ENCODE measurements at places on chromosomes 5 and 9. TPM values are rescaled to one million over a fixed set of nuclear protein-coding genes. Genes with fewer than 3 reads are reported as not detected.

The CYLC2 gene
- total RNA-seq, result not detected

The C9orf153 gene
- not detected for total RNA-seq

- DNase-seq, result no peak
Measured at GRCh38 chr5:133868946-133869518, 99.4 kb downstream of the C5orf15 start.

- DNase-seq, result no peak
Measured at GRCh38 chr5:173696216-173696615, 79.8 kb upstream of the BOD1 start.

DNA sequence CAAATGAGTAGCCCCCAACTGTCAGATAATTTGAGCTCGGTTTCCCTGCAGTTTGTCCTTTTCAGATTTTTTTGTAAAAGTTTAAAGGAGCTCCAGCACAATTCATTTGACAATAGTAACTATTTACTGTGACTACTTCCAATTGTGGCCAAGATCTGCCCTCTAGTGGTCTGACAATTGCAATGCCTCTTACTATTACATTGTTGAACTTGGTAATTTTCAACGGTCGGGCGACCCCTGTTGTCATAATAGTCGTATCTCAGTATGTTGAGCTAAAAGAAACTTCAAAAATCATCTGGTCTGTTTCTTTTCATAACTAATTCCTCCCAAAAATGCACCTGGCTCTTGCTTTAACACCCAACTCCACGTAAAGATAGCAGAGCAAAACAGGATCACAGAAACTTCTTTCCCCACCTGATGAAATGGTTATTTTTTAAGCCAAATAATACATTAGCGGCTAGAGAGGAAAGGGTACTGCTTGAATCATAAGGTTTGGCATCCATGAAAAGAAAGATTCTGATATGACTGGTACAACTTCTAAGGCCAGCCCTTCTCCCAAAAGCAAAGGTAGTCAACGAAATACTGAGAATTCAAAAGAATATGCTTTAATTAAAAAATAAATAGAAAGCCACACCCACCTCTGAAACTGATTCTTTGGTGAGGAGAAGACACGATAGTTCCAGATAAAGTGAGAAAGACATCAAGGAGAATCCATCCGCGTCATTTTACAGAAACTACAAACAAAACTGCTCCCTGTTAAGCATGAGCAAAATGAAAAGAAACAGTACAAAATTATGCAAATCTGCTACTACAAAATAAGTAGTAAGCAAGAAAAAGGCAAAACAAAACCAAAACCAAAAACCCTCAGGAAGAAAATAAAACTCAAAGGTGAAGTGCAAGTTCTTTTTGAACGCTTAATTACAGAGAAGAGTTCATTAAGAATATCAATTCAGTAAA is 76.9 kb upstream of the HTR4 start:
- no peak for DNase-seq

- no peak for DNase-seq
Measured at GRCh38 chr5:78041805-78042204, 252.7 kb downstream of the AP3B1 start.

- no peak for DNase-seq
Measured at GRCh38 chr9:71637375-71637774, 130.9 kb downstream of the CEMIP2 start.

DNA sequence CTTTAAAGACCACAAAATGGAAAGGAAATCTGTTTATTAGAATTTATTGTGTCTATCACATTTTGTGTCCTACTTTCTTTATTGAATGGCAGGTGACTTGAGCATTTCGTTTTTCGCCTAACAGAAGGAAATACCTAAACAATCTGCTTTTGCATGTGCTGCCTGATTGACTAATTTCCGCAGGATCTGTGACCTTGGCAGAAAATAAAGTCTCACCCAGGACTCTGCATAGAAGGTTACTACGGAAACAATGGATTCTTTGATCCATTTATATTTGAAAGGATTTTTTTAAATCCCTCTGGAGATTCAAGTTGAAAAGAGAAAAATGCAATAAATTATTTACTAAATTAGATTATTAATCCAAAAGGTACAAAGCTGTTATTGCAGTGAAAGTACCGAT is 61.0 kb upstream of the CAST start:
- no peak for DNase-seq

DNA sequence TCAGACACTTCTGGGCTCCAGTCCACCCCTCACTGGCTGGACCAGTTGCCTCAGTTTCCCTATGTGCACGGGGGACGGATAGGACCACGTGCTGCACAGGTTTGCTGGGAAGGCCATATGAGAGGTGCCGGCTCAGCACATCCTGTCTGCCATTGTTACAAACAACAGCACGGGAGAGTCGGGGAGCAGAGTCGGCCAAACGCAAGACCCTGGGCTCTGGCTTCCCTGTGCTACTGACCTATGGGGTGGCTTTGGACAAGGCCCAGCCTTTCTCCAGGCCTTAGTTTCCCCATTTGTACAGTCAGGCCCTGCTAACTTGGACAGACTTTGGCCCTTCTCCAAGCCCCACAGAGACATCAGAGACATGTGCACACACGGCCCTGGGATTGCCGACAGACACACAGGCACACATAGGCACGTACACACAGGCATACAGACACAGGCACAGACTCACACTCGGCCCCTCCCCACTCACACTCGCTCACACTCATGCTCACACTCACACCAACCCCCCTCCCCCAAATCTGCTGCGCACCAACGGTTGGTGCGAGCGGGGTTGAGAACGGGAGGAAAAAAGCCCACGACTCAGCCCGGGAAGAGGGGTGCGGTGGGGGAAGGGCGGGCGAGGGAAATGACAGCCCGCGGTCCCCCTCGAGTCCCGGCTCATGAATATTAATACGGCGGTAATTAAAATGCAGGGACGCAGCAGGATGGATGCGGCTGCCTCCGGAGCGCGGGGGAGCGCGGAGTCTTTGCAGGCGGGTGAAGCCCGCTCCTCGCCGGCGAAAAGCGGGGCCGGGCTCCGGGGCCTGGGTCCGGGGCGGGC is 133.0 kb downstream of the C9orf50 start:
- DNase-seq, result no peak

- DNase-seq, result no peak
Measured at GRCh38 chr9:99576002-99576401, 245.7 kb upstream of the NR4A3 start.

The PCDHA11 gene
- total RNA-seq, result 8.1 TPM

DNA sequence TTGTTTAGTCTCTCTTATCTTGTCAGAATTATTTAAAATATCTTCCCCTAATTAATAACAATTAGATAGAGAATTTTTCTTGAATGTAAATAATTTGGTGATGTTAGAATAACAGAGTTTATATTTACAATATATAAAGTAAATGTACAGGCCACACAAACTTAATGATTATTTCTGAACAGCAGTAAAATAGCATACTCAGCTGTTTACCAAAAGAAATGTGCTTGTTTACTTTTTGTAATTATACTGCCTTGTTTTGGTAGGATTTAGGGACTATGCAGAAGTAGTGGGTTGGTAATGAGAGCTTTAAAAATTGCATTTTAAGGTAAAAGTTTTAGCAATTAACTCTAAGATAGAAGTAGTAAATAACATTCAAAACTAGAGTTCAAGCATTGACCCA is 17.4 kb downstream of the NDFIP1 start:
- no peak for DNase-seq

The ARHGEF28 gene
- 44.1 TPM for total RNA-seq

The ATP10B gene
- 4.6 TPM for total RNA-seq

The NMUR2 gene
- 0.80 TPM for total RNA-seq

DNA sequence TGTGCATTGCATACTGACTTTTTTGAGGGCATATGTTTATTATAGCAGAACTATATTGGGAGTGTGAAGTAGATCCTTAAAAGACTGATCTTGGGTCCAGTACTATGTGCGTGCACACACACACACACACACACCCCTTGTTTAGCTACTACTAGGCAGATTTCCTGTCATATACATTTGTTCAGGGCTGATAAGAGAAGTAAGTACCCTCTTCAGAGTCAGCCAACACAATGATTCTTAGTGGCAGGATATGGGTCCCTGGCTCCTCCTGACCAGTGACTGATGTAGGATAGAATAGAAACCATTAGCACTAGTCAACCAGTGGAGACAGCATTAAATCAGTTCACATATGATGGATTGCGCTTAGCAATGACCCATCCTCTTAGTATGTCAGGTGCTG is 76.2 kb upstream of the MIER3 start:
- no peak for DNase-seq
